ENCODE measurements at places on chromosomes 2 and 18. TPM values are rescaled to one million over a fixed set of nuclear protein-coding genes. Genes with fewer than 3 reads are reported as not detected.

- peak; percentile 61 for DNase-seq
Measured at GRCh38 chr18:79400091-79400590, 4.4 kb downstream of the NFATC1 start.

DNA sequence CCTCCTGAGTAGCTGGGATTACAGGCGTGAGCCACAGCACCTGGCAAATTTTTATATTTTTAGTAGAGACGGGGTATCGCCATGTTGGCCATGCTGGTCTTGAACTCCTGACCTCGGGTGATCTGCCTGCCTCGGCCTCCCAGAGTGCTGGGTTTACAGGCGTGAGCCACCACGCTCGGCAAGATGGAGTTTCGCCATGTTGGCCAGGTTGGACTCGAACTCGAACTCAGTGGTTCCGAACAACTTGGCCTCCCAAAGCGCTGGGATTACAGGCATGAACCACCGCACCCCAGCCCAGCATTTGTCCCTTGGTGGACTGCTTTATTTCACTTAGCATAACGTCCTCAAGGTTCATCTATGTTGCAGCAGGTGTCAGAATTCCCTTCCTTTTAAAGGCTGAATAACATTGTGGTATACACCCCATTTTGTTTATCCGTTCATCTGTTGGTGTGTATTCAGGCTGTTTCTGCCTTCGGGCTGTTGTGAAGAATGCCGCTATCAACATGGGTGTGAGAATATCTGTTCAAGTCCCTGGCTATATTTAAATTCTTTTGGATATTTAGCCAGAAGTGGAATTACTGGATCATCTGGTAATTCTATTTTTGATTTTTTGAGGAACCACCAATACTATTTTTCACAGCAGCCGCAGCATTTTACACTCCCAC, 1.2 kb upstream of the CENPA start:
- no peak for DNase-seq

DNA sequence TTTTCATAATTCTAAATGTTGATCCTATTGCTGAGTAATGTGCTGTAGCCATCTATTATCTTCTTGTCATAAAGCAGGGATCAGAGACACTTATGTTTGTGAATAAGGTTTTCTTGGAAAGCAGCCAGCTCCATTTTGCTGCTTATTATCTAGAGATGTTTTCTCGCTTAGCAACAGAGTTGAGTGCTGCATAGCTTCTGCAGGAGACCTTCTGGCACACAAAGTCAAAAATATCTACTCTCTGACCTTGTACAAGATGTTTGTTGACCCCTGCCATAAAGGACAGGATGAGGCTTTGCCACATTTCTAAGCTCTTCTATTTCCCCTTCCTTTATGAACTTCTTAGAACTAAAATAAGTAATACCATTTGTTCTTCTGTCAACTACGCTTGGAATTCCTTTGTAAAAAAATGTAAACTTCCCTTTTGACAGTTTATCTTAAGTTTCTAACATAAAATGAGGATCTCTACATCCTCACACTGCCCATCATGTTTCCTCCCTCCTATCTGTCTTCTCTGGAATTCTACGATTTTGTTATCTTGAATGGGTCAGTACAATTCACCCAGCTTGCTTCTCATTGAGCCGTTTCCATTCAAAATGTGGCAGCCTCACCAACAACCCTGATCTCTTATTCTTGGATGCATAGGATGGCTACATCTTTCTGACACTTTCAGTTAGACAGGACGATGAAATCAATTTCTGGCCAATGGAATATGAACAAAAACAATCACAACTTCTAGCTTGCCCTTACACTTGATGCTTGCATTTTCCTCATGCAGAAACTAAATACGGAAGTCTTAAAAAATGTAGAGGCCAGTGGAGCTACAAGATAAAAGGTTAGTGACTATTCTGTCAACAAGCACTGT, 1377.0 kb downstream of the SUCLG1 start:
- no peak for DNase-seq

DNA sequence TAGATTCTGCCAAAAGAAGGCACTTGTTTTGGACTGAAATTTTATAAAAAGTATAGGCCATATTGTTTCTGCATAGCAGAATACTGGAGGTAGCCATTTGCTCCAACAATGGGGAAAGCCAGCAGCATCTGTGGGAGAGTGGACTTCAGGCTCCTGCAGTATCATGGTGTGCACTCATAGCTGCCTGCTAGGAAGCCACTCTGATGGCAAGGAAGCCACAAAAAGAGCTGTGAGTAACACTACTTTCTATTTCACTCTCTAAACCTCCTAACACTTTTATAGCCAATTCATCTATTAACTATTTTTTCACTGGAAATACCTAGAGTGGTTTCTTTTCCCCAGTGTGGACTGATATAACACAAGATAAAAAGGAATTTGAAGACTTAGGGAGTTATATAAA, 144.4 kb upstream of the KCNJ3 start:
- DNase-seq = no peak

DNA sequence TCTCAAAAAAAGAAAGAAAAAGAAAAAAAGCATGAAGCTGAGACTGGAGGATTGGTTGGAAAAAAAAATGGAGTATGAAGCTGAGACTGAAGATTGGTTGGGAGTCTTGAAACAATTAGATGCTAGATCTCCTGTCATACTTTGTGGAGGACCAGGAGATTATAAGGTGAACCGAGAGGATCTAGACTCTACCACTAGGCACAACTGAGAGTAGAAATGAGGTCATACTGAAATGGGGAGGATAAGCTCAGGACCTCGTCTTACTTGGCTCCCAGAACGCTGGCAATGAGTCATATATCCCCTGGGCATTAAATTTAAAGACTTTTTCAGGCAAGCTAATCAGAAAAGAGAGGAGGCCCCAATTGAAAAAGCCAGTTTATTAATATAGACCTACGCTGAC, 3.3 kb upstream of the ORC2 start:
- no peak for DNase-seq

- DNase-seq = no peak
Measured at GRCh38 chr18:5512176-5512575, 31.6 kb downstream of the EPB41L3 start.

GRCh38 chr2:153230977-153231376, 247.6 kb downstream of the RPRM start:
- DNase-seq = no peak

- DNase-seq = no peak
Measured at GRCh38 chr2:9799011-9799596, 44.2 kb upstream of the TAF1B start.

GRCh38 chr2:96926791-96927190, 56.9 kb upstream of the SEMA4C start:
- DNase-seq = no peak

- DNase-seq = no peak
Measured at GRCh38 chr2:120111193-120111592, 98.3 kb downstream of the EPB41L5 start.

GRCh38 chr2:222959358-222959757, 92.6 kb upstream of the KCNE4 start:
- no peak for DNase-seq

GRCh38 chr2:105388971-105389381, 9.9 kb downstream of the FHL2 start:
- no peak for DNase-seq

- DNase-seq = no peak
Measured at GRCh38 chr2:134647607-134648256, 71.1 kb downstream of the TMEM163 start.

GRCh38 chr2:118593257-118593656, 254.2 kb downstream of the EN1 start:
- no peak for DNase-seq

- DNase-seq = no peak
Measured at GRCh38 chr2:145957929-145958328, 1438.0 kb upstream of the ZEB2 start.

- DNase-seq = no peak
Measured at GRCh38 chr2:136611451-136611850, 153.9 kb upstream of the THSD7B start.

DNA sequence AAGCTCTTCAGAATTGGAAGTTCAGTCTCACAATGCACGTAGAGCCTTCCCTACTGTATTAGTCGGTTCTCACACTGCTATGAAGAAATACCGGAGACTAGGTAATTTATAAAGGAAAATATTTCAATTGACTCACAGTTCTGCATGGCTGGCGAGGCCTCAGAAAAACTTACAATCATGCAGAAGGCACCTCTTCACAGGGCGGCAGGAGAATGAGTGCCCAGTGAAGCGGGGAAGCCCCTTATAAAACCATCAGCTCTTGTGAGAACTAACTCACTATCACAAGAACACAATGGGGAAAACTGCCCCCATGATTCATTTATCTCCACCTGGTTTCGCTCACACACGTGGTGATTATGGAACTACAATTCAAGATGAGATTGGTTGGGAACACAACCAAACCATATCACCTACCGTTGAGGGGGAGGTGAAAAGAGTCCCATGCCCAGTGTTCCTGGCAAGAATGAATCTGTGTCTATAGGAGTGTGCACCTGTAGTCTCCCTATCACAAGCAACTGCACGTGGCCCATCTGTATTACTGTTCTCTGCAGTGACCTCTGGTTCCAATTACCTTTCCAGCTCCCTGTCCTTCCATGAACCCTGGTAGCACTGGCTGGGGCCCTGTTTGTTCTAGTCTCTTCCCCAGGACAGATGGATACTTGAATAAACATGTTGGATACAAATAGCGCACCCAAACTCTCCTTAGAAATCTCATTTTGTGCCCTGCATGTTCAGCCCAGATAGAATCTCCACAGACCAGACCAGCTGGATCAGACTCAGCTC, 44.4 kb upstream of the ATL2 start:
- no peak for DNase-seq

PFN4 gene
- total RNA-seq = not detected

COL4A3 gene
- total RNA-seq = not detected

UPP2 gene
- not detected for total RNA-seq

ELP2 gene
- 139 TPM for total RNA-seq

CD207 gene
- not detected for total RNA-seq

IL37 gene
- not detected for total RNA-seq

SLC9A2 gene
- not detected for total RNA-seq

All from CD4-positive, alpha-beta memory T cell (primary cell).